ENCODE measurements at places on chromosomes 2 and 18.
A peak's percentile ranks its signal among the peaks of the same experiment; 100 is the strongest.

GRCh38 chr2:10460366-10460796 is 12.3 kb upstream of the ODC1 start:
- DNase-seq = no peak

DNA sequence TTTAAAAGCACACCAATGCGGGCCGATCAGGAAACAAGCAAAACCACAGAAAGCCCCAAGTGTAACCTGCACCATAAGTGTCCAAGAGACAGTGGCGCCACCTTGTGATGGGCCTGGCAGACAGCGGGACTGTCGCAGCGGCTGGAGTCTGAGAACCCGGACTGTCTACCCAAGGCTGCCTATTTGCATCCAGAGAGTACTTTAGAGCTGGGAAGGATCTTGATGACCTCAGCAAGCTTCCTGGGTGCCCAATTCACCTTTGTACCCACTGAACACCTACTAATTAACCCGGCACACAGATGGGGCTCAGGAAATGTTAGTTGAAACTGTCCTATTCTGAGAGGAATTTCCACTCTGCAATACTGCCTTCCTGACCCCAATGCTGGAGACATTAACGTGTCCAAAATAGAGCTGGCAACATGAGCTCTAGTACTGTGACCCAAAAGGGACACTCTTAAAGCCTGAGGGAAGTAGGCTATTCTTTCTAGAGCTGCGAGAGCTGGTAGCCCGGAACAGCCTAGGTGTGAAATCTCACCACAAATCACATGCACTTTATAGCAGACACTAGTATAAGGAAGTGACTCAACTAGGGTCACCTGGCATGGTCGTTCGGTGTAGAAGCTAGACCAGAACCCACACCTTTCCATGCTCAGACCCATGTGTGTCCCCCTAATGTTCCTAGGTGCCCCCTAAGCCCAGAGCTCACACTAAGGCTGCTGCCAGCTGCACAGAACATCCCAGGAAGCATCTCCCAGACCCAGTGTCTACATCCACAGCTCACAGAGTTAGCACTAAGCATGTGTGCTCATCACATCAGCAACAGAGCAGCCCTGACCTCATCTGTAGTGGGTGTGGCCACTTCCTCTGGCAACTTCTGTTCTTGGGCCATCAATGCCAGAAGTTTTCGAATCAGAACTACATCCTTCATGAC is 25.4 kb downstream of the POLR1A start:
- DNase-seq = peak; percentile 78

- DNase-seq = no peak
These were observed 93.6 kb upstream of the SNTG2 start for GRCh38 chr2:857081-857480.

GRCh38 chr18:60122339-60122738 is 222.5 kb downstream of the PMAIP1 start:
- DNase-seq = no peak

DNA sequence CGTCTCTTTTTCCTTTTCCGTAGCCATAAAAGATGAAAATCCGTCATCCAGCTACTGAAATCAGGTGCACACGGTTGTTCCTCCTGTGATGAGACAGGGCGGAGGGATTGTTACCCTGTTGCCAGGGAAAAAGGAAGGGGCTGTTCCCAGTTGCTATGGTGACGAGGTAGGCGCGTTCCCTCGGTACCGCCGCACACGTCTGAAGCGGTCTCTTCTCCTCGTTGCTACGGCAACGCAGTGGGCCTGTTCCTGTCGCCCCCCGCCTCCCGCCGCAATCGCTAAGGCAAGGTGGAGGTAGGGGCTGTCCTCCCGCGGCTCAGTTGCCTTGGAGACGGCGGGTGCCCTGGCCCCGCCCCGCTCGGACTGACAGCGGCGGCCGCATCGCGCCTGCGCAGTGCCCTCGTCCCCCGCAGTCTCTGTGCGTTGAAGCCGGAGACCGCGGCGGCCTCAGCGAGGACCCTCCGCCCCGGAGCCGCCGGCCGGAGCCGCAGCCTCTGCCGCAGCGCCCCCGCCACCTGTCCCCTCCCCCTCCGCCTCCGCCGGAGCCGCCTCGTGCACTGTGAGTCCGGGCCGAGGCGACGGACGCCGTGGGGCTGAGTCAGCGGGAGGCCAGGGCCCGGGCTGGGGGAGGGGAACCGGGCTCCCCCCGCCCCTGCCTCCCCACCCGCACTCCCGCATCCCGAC is at the start of gene MAPRE3:
TSS of gene MAPRE3 (plus strand) at position 394 of the 684 bp plus-strand sequence. CDS start 51,582 bp downstream, outside the sequence.
- DNase-seq = peak; percentile 82

GRCh38 chr18:78754311-78755043 is 225.1 kb upstream of the SALL3 start:
- no peak for DNase-seq

- DNase-seq = no peak
These were observed 59.1 kb upstream of the TMEM178A start for GRCh38 chr2:39606585-39606984.
